Stimulated activated CD4-positive, alpha-beta T cell treated with anti-CD3 and anti-CD28 coated beads, Interleukin-4, amount 100 ng/mL, for 4 hours (primary cell): ENCODE measurements at places on chromosomes 13 and 19.

DNA sequence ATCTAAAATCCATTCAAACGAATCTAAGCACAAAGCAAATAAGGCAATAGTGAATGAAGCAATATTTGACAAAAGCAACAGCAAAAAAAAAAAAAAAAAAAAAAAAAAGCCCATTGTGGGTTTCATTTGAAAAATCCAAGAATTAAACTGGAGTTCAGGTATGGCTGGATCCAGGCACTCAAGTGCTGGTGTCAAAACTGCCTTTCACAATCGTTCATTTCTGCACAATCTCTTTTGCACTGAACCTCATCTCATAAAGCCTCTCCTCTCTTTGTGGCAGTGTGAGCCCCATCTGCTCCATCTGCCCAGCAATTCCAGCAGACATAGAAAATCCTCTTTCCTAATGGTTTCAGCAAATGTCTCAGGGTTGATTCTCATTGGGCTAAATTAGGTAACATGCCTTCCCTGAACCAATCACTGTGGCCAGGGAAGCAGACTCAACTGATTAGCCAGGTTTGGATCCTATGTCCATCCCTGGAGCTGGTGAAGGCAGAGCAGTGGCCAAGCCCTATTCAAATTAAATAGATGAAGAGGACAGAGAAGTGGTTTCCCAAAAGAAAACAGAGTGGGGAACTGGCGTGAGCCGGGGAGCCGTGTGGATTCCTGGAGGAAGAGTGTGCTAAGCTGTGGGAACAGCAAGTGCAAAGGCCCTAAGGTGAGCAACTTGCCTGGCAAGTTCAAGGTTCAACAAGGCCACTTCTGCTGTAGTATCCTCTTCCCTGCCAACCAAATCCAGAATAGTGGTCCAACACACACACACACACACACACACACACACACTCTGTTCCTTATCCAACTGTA, 1.2 kb upstream of the HIF3A start:
- no peak for DNase-seq

DNA sequence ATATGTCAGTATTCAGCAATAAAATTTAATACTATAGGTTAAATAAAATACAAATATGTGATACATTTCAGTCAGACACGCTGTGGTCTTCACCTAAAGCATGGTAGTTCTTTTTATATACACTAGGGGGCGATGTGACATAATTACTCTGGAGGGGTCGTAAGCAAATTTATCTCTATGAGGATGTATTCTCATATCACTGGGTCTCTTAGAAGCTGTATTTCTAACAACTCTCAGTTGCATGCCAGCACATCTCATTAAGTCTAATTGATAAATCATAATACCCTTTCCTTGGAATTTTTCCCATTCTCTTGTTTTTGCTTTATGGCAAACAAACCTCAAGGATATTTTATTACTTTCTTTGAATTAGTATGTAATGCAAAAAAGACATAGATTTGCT, 3.9 kb upstream of the PCDH17 start:
- no peak for DNase-seq

DNA sequence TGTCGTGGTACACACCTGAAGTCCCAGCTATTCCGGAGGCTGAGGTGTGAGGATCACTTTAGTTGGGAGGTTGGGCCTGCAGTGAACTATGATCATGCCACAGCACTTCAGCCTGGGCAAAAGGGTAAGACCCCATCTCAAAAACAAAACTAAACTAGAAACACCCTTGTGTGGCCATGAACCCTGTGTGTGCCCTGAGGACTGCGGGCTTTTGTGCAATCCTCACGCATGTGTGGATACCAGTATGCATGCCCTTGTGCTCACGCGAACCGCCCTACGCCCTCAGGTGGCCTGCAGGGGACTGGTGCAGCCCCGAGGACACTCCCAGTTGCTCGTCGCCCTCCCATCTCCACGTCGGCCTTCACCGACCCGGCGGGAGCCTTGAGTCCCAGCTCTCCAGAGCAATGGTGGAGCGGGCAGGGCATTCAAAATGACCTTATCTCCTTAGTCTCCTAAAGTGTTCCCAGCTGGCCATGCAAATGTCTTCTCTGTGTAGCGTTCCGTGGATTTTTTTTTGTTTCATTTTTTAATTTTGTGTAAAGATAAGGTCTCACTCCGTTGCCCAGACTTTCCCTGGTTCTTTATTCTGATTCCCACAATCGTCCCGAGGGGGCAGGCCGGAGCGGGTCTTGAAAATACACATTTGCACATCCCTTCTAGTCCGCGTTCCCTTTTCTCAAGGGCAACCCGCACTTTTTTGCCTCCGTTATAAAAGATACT, 868 bp upstream of the EGLN2 start:
- peak; percentile 52 for DNase-seq

DNA sequence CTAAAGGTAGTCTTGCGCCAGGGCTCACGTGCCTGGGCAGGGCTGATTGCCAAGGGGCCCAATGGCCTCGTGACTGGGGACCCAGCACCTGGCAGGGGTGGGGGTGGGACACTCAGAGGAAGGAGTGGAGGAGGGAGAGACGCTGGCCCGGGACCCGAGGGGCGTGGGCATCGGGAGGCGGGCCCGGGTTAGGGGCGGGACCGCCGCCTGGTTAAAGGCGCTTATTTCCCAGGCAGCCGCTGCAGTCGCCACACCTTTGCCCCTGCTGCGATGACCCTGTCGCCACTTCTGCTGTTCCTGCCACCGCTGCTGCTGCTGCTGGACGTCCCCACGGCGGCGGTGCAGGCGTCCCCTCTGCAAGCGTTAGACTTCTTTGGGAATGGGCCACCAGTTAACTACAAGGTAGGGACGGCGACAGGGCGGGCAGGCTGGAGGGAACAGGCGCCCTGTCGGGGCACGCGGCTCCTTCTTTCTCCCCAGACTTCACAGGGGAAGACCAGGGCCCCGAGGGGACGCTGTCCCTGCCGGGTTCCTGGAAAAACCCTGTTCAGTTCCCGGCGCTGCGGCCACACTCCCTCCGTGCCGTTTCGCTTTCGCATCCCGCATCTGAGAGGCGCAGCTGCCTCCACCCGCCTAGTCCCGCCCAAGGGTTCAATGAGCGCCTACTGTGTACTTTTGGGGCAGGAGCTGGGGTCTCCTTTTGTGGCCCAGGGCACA, at the start of gene IFI30:
Gene IFI30 (plus strand): TSS at position 242 of the 717 bp plus-strand sequence. CDS start 29 bp downstream, at position 271.
- peak; percentile 58 for DNase-seq

GRCh38 chr13:51280379-51280940, 58.3 kb downstream of the FAM124A start:
- DNase-seq, result no peak

DNA sequence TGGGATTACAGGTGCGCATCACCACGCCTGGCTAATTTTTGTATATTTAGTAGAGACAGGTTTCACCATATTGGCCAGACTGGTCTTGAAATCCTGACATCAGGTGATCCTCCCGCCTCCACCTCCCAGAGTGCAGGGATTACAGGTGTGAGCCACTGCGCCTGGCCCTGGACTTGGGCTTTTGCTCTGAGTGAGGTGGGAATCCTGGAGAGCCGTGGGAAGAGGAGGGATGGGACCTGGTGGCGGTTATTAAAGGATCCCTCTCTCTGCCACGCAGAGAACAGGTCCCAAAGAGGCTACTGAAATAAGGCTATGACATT, 1.7 kb upstream of the TLE5 start:
- no peak for DNase-seq

DNA sequence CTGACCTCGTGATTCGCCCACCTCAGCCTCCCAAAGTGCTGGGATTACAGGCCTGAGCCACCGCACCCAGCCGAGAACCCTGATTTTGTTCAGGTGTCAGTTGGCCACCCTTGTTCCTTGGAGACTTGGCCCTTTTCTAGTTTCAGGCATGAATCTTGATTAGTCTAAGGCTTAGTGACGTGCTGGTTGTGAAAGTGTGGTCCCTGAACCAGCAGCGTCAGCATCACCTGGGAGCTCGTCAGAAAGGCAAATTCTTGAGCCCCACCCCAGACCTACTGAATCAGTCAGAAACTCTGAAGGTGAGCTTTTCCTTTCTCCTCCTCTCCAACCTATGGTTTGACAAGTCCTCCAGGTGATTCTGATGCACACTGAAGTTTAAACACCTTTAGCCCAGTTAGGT, 35.2 kb downstream of the CACNG6 start:
- DNase-seq, result no peak

DNA sequence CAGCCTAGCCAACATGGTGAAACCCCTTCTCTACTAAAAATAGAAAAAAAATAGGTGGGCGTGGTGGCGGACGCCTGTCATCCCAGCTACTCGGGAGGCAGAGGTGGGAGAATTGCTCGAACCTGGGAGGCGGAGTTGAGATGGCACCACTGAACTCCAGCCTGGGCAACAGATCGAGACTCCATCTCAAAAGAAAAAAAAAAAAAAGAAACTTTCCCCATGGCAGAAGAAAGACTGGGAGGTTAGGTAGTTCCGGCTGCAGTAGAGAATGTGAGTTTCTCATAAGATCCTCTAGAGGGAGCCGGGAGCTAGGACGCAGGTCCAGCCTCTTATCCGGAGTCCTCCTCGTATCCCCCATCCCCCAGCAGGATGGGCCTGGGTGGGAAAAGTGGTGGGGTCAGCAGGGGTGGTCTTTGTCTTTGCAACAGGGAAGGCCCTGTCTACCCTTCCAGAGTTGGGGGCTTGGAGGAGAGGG, 13.2 kb upstream of the CREB3L3 start:
- DNase-seq, result no peak

- no peak for DNase-seq
Observed at GRCh38 chr13:42600943-42601342, 27.0 kb downstream of the TNFSF11 start.

DNA sequence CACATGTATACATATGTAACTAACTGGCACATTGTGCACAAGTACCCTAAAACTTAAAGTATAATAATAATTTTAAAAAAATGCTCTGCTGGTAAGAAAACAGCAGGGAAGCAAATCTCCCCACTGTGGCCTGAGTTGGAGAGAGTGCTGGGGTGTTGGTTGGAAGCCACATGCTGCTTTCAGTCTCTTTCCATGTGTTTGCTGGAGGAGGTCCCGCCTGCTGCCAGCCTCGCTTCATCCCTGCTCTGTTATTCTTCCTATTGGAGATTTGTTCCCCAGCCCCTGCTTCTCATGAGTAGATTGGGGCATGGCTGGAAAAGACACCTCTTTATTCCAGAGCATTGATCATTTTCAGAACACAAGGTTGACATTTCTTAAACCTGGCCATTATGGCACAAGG, 230.5 kb downstream of the FGF9 start:
- no peak for DNase-seq

- no peak for DNase-seq
Observed at GRCh38 chr13:99256283-99256682, 1.9 kb downstream of the GPR18 start.

DNA sequence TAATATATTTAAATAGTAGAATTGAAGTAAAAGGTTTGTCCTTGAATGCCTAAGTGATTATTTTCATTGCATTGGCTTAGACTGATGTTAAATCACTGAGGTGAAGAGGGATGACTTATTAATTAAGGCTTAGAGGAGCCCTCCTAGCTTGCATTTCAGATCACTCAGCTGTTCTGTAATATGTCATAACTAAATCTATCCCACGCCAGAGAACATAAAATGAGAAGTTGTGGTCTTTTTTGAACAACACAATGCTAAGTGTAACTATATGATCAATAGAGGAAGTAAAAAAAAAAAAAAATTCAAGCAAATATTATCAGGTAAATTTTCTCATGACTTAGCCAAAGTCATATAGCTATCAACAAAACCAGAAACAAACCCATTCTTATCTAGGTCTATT, 752.2 kb downstream of the GPC5 start:
- DNase-seq, result no peak

DNA sequence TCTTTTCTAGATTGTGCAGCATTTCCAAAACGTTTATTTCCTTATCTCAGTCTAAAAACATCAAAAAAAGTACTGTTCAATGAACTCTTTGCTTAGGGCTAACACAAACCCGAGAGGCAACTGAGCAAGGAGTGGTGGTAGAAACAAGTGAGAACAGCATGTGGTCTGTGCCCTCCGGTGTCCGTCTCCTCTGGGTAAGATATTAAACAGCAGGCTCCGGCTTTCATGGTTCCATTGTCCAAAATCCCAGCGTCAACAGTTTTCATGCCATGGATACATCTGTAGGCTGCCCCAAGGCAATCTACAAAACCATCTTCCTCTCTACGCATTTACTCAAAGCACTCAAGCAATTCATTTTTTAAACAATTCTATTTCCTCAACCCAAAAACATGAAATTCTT, 22.8 kb downstream of the DCLK1 start:
- no peak for DNase-seq

- DNase-seq, result no peak
Observed at GRCh38 chr19:9849791-9850190, 14.7 kb downstream of the PIN1 start.

DNA sequence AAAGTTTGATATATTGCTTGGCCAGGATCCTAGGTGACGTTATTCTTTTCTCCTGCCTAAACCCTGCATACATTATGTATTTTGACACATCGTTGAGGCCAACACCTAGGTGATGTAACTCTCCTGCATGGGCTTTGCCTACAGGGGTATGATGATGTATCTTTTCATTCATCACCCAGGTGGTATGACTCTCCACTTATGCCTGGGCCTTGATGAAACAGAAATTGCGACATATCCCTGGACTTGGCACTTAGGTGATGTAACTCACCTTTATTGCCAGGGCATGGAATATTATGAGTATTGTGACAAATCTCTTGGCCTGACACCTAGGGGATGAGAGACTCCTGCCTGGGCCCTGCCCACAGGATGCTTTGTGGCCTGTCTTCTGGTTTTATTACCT, 18.5 kb upstream of the ZNF681 start:
- no peak for DNase-seq

GRCh38 chr19:42212886-42213285, 4.6 kb downstream of the DEDD2 start:
- no peak for DNase-seq

DNA sequence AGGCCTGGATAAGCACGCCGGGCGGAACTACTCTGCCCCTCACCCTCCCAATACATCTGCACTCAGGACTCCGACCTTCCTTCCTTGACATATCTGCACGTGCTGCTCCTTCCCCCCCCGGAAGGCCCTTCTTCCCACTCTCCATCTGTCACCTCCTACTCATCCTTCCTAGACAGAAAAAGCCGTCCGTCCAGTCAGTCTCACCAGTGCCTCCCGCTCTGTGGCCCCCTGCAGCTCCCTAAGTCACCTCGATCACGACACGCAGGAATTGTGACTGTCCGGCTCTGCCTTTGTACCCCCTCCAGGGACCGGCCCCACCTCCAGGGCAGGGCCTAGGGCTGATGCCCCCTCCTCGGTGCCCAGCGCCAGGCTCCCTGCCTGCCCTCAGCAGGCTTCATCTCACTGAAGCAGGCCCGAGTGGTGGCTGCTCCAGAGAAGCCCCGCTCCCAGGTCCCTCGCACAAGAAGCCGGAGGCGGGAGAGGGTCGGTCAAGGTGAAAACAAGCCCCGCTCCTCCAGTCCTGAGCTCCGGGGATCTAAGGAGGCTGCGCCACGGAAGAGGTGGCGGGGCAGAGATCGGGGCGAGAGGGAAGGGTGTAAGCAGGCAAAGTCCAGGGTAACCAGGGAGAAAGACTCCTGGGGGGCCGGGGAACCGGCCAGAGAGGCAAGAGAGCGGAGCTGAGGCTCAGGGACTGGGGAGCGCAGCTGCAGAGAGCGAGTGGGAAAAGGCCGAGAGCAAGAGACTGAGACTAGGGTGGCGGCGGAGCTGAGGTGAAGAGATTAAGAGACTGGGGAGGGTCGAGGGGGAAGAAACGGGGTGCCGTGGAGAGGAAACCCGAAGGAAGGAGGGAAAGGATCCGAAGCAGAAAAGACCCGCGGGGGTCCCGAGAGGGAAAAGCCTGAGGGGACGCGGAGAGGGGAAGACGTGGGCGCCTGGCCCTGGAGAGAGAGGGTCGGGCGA, 1.1 kb downstream of the PPP6R1 start:
- peak; percentile 22 for DNase-seq

- no peak for DNase-seq
Observed at GRCh38 chr19:9058905-9059667, 27.8 kb upstream of the OR1M1 start.
